ENCODE measurements at places on chromosomes 5 and 9. TPM values are rescaled to one million over a fixed set of nuclear protein-coding genes. Genes with fewer than 3 reads are reported as not detected.

Gene NR2F1
- 248 TPM for polyA plus RNA-seq

Gene PCDHGB7
- polyA plus RNA-seq = 16.1 TPM

Gene CDKN2B
- polyA plus RNA-seq = 0.44 TPM

Gene MAP1B
- 15.1 TPM for polyA plus RNA-seq

Gene WHRN
- polyA plus RNA-seq = 11.0 TPM

Gene CDC25C
- 9.0 TPM for polyA plus RNA-seq

Gene EPB41L4B
- 10.9 TPM for polyA plus RNA-seq

Gene RNF208
- 13.2 TPM for polyA plus RNA-seq

Gene FCN2
- 0.50 TPM for polyA plus RNA-seq

Gene SH3TC2
- polyA plus RNA-seq = 0.65 TPM

Gene TRAPPC13
- 36.3 TPM for polyA plus RNA-seq

Gene LECT2
- 4.1 TPM for polyA plus RNA-seq

Gene FGF10
- 8.4 TPM for polyA plus RNA-seq

Gene PRRT1B
- 0.90 TPM for polyA plus RNA-seq

Gene SURF1
- polyA plus RNA-seq = 51.9 TPM

Gene KIAA0825
- polyA plus RNA-seq = 3.7 TPM

Gene POLR1E
- 26.6 TPM for polyA plus RNA-seq

Gene TSSK1B
- polyA plus RNA-seq = not detected

Gene PLAC8L1
- 0.75 TPM for polyA plus RNA-seq

Gene ATP10B
- 0.83 TPM for polyA plus RNA-seq

Gene CDX1
- polyA plus RNA-seq = 1.1 TPM

Gene C5orf58
- 0.11 TPM for polyA plus RNA-seq

Gene SPINK1
- polyA plus RNA-seq = 55.1 TPM

Gene RLN2
- 2.7 TPM for polyA plus RNA-seq
